ENCODE measurements at places on chromosomes 4 and X.
A peak's percentile ranks its signal among the peaks of the same experiment; 100 is the strongest.

DNA sequence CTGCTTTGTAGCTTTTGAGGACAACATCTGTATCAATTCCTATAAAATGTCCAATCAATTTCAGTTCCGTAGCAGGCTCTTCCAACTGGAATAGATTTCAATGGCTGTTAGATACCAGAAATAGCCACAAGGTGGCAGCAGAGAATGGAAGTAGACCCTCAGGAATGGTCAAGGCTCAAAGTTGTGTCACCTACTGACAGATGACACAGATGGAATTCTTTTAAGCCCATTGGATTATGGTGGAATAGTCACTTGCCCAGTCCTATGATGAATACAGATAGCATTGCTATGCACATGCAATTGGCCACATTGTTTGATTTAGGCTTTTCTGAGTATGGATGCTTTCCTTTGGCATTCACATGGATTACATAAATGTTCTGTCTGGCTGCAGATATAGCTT is 130.4 kb upstream of the RADX start:
- DNase-seq = no peak

- no peak for DNase-seq
These were observed 108.3 kb downstream of the CDS1 start for GRCh38 chr4:84691170-84691691.

GRCh38 chr4:52982946-52983340 is 120.8 kb downstream of the RASL11B start:
- no peak for DNase-seq

DNA sequence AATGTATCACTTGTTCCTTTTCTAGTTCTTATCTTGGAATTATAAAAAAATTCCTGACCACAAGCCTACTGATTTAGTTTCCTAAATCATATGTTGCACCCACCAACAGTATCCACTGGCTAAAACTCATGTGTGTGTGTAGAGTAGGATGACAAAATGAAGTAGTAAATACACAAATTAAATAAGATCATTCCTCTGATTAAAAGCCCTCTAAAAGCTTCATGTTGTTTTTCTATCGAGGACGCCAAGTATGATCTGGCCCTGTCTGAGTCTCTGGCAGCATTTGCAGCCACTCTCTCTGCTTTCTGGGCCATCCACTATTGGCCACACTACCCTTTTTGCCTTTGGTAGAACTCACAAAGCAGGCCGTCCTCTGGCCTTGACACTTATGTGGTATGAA is 183.4 kb downstream of the PACRGL start:
- DNase-seq = no peak

DNA sequence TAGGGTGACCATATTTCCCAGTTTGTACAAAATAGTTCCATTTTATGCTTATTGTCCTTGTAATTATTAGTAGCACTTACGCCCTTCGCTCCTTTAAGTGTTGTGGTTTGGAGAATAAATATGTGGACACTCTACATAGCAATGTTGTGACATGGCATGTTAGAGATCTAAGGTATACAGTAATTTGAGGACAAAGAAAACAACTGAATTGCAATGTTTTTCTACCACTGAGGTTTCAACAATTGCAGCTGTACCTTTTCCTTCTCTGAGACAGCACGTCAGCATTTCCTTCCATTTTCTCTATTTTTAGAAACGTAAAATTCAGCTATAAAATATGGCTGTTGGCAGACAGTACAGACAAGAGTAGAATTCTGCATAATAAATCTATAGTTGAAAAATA is 323.1 kb downstream of the MAPK10 start:
- no peak for DNase-seq

DNA sequence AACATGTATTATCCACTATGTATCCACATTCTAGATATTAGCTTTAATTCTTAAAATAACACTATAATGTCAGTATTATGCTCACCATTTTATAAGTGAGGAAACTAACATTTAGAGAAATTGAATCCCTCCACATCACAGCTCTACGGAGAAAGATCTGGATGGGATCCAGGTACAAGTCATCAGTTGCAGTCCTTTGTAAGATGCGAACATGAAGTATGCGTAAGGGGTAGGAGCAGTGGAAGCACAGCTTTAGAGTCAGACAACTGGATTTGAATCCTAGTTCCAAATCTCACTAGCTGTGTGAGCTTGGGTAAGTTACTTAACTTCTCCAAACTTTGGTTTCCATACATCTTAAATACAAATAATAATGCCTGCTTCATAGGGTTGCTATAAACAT is 162.5 kb downstream of the ATP10D start:
- DNase-seq = no peak

GRCh38 chrX:53918702-53919101 is 125.6 kb downstream of the PHF8 start:
- no peak for DNase-seq

DNA sequence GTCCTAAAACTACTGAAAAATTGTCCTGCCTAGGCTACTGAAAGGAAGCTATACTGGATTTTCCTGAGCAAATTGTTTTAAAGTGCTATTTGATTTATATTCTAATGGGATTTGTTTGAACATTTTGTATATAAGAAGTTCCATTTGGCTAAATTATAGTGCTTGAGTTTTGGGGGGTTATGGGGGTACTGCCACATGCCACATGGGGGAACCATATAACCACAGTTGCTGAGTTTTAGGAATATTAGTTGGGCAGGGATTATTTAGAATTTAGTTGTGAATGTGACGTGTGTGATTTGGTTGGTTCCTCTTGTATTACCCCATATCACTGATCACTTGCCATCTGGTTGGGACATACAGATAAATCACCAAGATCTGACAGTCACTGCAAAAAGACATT is 224.5 kb upstream of the TAPT1 start:
- no peak for DNase-seq

DNA sequence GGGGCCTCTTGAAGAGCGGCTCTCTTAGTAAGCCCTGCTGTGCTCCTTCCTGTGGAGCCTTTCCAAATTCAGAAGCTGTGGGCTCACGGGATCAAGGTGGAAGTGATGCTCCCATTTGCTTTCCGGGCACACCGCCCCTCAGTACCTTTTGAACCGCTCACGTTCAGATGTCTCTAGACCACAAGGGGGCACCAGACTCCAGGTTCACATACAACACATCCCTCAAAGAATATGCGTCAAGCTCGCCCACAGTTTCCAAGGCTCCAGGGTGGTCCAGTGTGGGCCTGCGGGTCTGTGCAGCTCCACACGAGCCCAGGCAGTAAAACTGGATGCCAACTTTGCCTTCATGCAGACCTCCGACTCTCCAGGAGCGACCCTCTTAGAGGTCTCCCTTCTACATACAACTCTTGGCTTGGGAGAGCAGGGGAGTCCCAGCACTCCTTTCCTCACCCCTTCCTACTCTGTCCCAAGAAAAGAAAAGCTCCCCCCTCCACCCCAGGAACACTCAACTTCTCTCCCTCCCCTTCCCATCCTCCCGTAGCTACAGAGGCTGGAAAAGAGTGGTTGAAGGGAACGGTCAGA is 11.0 kb downstream of the SUPT20HL1 start:
- peak; percentile 42 for DNase-seq

DNA sequence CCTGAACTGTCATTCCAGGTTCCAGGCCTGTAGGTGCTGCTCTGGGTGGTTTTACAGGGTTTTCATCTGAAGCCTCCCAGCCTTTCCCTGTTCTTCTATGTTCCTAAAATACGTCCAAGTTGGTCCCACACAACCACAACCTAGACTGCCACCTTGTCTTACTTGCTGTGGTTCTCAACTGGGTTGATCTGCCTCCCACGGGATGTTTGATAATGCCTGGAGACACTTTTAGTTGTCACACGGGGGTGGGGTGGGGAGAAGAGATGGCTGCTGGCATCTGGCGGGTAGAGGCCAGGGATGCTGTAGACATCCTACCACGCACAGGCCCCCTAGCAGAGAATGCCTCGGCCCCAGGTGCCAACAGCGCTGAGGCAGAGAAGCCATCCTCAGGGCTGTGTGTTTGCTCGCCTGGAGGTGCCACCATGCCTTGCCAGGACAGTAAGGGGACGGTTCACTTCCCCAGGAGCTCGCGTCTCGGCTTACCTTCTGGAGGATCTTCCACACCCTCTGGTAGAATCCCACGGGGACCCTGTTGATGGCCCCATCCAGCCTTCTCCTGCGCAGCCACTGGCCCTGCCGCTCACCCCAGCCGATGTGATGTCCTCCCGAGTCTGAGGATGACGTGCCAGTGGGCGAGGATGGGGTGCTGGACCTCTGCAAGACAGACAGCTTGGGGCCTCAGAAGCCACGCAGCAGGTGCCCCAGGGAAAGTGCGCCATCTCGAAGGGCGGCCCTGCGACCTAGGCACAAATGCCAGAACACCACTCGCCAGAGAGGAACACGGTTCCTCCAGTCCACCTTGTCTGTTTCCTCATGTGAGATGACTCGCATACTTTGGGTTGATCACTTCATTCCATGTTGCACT is 87.0 kb downstream of the PHKA2 start:
- DNase-seq = no peak

- DNase-seq = no peak
These were observed 9.9 kb downstream of the MMRN1 start for GRCh38 chr4:89904524-89904923.
